ENCODE measurements at places on chromosomes 11 and 22.

GRCh38 chr11:46345131-46345597 is 2.1 kb upstream of the DGKZ start:
- DNase-seq: no peak

- DNase-seq: no peak
These were observed 171.1 kb downstream of the CADM1 start for GRCh38 chr11:115333121-115333520.

DNA sequence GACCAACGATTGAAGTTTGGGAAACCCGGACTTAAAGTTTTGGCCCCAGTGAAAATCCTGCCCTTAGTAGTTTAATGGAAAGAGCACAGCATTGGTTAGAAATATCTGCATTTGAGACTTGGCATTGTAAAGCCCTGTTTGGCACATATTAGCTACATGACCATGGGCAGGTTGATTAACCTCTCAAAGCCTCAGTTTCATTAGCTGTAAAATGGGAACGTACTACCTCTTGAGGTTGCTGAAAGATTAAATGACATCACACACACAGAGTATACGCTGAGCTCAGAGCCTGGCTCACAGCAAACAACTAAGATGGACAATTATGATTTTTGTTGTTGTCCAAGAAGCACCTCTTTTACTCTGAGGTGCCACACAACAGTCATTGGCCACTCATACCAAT is 153.0 kb upstream of the TIMP3 start:
- DNase-seq: no peak

GRCh38 chr11:95182397-95182796 is 48.6 kb downstream of the SESN3 start:
- DNase-seq: no peak

GRCh38 chr22:33438273-33438672 is 380.1 kb upstream of the SYN3 start:
- no peak for DNase-seq

DNA sequence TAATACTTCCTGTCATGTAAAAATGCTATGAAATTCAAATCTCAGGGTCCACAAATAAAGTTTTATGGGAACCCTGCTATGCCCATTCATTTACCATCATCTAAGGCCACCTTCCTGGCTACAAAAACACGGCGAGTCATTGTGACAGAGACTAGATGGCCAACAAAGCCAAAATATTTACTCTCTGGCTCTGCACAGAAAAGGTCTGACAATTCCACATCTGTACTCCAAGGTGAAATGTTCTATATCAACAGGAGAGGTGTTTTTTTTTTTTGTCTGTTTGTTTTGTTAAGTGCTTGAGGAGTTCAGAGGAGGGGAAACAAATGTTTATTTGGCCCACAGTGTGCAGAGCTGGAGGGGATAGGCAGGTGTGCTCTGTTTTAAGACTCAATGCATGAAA is 18.6 kb upstream of the TMA7B start:
- DNase-seq: no peak

- no peak for DNase-seq
These were observed 21.1 kb downstream of the RTN4R start for GRCh38 chr22:20247010-20247505.

DNA sequence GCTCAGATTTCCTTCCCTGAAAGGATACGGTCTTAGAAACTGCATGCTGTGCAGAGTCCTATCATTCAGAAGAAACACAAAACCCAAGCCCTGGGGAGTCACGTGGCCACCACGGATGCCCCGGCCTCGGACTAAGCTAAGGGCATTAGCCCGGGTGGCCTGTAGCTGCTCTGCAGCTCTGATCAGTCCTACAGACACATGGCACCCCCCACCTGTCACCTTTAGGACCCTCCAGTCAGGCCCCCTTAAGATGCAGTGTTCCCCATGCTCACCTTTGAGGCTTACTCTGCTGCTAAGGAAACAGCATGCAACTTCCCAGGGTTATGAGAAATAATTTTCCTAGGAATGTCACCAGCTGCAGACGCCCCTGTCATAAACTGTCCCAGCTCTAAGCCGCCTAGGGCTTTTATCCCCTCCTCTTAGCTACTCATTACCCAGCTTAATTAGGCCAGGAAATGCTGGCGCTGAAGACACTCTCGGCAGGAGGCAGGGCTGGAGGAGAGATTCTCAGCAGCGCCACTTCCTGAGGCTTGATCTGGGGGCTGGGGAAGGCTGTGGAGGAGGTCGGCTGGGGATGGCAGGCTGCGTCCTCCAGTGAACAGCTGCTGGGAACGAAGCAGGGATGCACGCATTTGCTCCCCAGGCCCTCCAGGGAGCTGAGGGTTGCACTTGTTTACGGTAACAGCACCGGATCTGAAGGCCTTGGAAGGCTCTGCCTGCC is 47.2 kb upstream of the ADA2 start:
- no peak for DNase-seq

DNA sequence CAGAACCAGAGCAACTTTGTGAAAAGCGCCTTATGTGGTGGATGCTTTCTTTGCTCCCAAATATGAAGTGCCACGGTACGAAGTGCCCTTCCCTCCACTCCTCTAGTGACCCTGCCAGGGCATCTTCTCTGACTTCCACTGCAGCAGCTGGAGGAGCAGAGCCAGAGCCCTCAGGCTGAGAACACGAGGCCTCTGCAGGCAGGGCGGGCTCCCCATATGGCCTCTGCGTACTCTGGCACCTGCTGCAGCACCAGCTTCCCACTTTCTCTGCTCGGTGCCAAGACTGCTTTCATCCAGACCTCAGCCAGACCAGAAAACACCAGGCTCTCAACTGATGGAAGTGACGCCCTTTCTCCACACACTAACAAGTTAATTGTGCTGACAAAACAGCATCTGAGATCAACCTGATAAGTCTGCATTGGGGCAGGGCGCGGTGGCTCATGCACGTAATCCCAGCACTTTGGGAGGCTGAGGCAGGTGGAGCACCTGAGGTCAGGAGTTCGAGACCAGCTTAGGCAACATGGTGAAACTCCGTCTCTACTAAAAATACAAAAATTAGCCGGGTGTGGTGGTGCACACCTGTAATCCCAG is 12.8 kb downstream of the UFD1 start:
- no peak for DNase-seq

DNA sequence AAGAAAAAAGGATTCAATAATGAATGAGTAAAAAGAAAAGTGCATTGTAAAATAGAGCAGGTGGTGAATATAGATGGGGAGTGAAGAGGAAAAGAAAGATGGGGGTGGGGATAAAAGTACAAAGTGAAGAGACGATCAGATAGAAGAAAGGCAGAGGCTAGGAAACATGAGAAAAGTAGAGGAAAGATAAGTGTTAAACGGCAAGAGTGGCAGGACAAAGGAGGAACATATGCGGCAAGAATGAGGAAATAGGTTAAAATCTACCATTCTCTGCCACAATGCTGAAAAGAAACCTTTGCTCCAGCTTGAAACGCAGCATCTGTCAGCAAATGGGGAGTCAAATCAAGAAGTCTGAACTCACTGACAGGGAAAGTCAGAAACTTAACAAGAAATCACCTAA is 6.8 kb downstream of the FUT4 start:
- DNase-seq: no peak

- no peak for DNase-seq
These were observed 1.1 kb downstream of the OOSP4B start for GRCh38 chr11:60018058-60018457.

- no peak for DNase-seq
These were observed 1.5 kb upstream of the IL17REL start for GRCh38 chr22:50014053-50014501.

GRCh38 chr11:46363455-46364005 is 16.3 kb downstream of the DGKZ start:
- DNase-seq: no peak

DNA sequence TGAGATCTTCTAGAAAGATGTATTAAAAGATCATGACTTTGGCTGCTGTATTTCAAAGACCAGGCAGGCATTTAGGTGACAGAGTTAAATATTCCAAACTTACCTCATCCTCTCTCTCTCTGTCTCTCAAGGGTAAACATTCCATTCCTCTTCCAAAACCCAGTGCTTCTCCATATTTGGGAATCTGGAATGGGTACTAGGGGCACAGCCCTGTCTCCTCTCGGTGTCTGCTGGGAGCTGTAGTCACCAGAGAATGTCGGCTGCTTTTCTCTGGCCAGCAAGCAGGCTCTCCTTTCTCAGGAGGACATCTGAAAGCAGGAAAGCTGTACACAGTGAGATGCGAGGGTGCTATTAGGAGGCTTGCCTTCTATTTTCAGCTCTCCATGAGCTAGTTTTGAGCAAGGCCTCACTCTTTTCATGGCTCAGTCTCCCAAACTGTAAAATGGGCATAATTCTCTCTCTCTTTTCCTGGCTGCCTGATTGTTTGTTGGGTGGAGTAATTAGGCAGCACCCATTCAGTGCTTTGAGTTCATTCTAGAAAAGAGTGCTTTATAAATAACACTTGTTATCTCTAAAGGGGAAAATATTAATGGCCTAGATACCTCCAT is 9.3 kb upstream of the PEX26 start:
- no peak for DNase-seq

GRCh38 chr22:36350751-36351594 is 36.8 kb downstream of the MYH9 start:
- no peak for DNase-seq

DNA sequence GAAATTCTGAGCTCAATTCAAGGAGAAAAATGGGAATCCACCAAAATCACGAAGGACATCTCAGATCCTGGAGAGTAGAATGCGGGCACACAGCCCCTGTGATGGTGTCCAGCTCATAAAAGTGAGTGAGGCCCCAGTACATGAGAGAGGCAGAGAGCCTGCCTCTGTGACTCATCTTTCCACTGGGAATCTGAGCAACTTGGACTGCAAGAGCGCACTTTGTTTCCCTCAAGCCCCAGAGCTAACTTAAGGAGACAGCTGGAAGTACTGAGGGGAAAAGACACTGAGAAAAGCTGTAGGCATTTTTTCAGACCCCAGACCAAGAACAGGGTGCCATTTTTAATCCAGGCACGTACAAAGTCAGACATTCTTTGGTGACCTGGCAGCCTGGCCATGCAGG is 273.7 kb downstream of the C11orf87 start:
- DNase-seq: no peak

DNA sequence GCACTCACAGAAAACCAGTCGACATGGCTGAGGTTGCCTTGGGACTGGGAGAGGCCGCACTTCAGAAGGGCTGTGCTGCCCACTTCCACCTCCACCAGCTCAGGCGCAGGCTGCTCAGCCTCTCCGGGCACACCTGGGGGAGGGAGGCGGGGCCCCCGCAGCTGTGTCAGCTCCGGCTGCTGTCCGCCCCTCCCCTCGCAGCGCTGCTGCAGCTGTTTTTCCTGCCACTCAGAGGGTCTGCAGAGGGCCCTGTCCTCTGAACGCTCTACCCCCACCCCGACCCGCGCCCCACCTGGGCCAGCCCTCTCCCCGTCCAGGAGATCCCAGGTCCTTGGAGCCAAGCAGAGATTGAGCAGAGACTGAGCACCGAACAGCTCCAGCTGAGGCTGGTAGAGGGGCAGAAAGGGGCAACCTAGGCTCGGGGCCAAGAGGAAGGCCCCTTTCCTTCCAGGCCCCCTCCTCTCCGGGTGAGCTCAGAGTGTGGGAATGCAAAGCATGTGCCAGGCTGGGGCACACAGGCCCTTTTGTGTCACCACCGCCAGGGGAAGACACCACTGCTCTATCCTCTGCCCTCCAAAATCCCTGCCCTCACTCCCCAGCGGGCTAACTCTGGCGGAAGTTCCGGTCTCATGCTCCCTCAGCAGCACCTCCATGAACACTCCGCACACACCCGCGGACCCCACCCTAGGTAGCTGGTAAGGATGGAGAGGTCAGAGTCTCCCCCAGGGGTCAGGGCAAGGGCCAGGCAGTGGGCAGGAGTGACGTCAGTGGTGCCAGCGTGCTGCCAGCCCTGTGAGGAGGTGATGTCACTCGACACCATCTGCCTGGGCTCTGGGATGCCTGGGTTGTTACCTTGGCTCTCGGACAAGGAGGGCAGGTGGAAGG is 1.6 kb downstream of the MCAM start:
- DNase-seq: peak; percentile 38

DNA sequence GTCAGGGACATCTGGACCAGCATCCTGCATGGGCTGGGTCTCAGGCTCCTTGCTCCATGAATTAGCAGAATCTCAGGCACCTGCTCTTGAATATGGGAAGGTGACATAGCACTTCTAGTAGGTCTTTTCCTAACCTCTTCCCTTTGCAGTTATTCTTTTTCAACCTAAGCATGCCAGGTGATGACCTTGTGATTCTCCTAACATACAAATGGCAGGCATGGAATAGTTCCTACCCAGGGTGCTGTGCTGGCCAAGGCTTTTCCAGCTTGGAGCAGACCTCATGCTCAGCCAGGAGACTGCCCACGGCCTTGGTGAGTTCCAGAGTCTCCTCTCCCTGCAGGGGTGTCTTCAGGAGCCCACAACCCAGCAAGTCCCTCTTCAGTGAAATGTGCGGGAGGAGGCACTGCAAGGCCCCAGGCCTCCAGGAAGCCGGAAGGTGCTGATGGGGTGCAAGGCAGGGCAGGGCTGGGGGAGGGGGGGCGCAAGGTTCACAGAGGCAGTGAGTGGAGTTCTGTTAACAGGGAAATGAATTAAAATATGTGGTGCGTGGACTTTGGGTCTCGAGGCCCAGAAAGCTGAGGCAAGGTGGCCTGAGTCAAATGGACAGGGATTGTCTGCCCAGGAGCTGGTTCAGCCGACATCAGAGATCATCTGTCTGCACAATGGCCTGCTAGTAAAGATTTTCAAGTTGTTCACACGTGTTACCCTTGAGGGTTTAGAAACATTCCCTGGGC is 75.9 kb upstream of the SEPTIN5 start:
- no peak for DNase-seq

DNA sequence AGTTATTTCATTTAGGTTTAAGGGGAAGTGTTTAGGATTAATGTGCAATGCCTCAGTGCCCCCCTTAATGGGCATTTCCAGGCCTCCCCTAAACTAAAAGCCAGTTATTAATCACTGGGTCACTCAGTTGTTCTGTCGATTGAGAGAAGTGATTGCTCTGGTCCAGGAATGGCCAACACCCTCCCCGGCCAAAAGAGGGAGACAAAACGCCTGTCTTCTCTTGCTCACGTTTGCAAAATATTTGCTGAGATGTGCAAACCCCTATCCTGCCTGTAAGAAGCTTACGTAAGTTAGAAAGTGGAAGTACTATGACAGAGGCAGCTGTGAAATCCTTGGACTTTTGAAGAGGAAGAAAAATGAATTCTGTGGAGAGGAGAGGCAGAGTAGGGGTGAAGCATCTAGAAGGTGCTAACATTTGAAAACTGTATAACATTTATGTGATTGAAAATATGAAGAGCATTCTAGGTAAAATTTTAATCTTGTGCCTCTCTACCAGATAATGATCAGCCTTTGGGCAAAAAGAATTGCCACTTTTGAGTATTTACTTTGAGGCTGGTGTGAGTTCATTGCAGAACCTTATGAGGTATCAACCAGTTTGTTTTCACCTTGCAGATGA is 37.7 kb downstream of the NTM start:
- no peak for DNase-seq

GRCh38 chr11:44854741-44855492 is 95.8 kb downstream of the TP53I11 start:
- no peak for DNase-seq

- DNase-seq: peak; percentile 15
These were observed 16.6 kb downstream of the OR8A1 start for GRCh38 chr11:124586238-124586860.

- no peak for DNase-seq
These were observed 31.7 kb downstream of the KIRREL3 start for GRCh38 chr11:126968915-126969314.

Data from effector memory CD8-positive, alpha-beta T cell (primary cell).